Dermis microvascular lymphatic vessel endothelial cell (primary cell): ENCODE measurements at places on chromosomes 13 and 19.

DNA sequence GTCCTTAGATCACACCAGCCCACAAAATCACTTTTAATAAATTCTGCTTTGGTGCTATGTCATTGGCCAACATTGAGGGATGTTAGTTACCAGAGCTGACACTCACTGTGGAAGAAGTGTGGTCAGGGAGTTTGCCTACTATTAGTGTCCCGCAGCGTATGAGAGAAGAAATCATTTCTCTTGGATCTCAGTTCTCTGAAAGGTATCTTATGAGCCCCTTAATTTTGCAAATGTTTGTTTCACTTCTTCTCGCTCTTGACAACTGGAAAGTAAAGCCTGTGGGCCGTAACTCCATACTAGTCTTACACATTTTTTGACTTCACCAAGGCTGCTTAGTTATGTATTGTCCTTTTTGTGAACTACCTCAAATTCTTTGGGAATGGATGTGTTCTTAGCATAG lies 80.9 kb downstream of the FLT1 start:
- no peak for DNase-seq

DNA sequence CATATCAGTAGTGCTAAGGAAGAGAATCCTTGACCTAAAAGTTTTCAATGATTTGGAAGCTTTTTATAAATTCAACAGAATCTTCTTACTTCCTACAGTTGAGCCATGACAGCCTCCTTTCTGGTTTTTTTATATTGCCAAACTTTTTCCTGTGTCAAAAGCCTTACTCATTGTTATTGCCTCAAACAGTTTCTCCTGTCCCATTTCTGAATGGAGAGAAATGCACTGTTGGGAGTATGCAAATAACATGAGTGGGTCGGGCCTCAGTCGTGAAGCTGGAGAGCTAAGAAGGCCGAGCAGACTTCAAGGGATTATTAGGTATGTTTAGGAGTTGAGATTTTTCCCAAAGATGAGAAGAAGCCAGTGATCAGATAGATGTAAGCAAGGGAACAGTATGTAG lies 766.4 kb upstream of the KLHL1 start:
- no peak for DNase-seq

GRCh38 chr13:80215368-80215767 lies 125.6 kb downstream of the SPRY2 start:
- DNase-seq, result no peak

- DNase-seq, result no peak
Measured at GRCh38 chr19:47794526-47794925, 9.8 kb downstream of the TPRX1 start.

GRCh38 chr19:48681127-48681470 lies 8.3 kb upstream of the NTN5 start:
- DNase-seq, result no peak

DNA sequence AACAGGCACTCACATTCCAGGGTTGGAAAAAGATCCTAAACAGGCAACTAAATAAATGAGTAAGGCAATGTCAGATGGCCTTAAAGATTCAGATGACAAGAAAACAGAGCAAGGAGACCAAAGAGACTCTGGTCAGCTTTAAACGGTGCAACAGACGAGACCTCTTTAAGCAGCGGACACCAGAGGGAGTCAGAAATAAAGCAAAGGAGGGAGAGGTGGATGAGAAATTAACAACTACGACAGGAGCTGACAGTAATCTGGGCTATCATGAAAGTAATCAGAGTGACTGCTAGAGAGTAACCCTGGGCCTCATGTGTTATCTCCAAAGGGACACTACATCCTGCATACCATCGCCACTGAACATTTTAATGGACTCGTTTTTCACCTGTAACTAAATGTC lies 1.1 kb downstream of the ZNF550 start:
- DNase-seq, result peak; percentile 14

DNA sequence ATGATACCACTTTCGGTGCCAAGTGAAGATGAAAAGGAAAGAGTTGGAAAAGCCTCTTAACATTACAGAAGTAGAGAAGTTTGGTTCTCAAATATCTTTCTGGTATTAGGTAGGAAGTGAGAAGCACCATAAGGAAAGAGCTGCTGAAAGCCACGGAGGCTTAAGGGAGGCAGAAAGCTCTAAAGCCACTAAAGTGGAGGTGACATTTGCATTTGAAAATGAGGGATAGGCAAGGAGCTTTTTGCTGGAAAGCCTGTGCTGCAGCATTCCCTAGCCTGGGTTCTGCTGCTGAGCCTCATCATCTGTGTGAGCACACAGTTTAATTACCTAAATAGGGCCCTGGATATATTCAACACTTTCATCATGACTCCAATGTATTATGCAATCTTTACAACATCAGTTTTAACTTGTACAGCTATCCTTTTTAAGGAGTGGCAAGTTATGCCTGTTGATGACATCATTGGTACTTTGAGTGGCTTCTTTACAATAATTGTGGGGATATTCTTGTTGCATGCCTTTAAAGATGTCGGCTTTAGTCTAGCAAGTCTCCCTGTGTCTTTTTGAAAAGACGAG lies 315.4 kb downstream of the RBM26 start:
- no peak for DNase-seq

DNA sequence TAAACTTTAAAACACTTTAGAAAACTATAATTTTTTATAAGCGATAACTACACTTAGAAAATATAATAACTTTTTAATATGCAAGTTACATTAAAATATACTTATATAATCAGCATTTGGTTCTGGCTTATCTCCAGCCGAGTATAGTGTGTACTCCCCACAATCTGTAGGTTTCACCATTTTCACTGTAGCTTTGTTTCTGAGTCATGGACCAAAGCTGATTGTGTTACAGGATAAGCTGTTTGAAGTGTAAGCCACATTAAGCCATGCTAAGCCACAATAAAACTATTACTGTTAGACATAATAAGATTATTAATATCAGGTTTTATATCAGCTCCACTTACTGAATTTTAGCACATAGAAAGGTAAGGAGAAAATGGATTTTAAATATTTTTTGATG lies 43.8 kb downstream of the CCDC122 start:
- DNase-seq, result no peak

- no peak for DNase-seq
Measured at GRCh38 chr13:113171250-113172125, 13.0 kb downstream of the PROZ start.

DNA sequence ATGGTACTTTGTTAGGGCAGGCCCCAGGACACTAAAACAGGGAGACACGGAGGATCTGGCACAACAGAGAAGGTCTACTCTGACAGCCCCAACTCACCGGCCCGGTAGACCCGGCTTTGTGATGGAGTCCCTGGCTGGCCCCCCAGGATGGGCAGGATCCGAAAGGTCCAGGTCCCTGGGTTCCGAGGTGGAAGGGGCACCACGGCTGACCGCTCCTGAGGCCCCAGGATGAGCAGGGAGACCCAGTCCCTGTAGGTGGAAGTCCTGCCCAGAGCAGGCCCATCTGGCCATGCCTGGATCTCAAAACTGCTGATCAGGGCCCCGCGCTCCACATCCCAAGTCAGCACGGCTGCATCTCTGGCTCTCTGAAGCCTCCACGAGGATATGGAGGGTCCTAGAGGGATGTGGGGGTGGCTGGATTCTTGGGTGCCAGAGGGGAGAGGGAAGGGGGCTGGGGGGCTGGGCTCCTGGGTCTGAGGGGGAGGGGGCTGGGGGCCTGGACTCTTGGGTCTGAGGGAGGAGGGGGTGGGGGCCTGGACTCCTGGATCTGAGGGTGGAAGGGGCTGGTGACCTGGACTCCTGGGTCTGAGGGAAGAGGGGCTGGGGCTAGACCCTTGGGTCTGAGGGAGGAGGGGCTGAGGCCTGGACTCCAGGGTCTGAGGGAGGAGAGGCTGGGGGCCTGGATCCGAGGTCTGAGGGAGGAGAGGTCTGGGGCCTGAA lies 4.6 kb downstream of the VSIG10L start:
- DNase-seq, result no peak

GRCh38 chr19:37593996-37594303 lies 642 bp downstream of the ZNF571 start:
- no peak for DNase-seq

DNA sequence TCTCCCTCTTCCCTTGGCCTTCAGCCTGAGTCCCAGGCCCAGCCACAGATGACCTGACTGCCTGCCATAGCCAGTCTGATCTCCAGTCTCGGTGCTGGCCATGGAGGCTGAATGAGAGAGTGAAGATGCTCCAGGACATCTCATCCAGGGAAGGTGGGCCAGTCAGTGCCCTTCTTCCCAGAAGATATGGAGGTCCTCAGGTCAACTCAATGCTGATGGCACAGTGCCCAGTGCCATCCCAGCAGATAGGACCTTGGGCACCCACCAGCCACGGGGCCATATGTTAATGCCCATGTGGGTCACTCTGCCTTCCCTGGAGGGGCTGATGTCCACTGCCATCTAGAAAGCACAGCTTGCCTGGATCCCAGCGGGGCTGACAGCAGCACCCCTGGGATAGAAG lies 7.2 kb downstream of the VSTM2B start:
- DNase-seq, result no peak
